Activated effector memory CD4-positive, alpha-beta T cell treated with Interleukin-2 at 50 U/mL for 16 hours (primary cell): ENCODE measurements at places on chromosomes 7 and 10.

DNA sequence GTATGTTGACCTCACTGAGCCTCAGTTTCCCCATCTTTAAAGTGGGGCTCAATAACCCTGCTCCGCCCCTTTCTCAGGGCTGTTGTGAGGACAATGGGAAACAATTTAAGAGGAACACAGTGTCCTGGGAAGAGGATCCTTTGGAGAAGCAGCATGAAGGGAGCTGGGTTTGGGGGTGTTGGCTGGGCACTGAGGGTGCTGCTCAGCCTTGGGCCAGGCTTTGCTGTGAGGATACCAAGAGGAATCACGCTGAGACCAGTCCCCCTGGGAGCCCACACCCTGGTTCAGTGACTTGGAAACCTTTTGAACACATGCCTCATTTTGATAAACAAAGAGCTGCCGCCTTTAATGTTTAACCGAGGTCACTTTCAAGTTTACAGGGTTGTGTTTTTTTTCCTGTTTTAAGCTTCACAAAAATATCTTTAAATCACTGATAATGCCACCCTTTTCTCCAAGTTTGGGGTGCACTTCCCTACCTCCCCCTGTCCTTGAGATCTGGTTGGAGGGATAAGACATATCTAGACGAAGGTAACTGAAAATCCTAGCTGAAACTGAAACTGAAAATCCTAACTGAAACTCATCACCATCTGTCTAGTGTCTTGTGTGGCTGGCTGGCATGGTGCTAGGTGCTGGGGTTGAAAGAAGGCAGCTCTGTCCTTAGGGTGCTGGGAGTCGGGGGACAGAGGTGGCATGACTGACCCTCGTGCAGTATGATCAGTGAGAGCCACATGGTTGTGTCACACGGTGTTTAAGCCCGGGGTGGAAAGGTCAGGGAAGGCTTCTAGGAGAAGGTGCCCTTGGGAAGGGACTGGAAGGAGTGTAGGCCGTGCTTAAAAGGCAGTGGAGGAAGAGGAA is 27.7 kb downstream of the ZNF775 start:
- no peak for DNase-seq

GRCh38 chr10:125291836-125292235 is 131.5 kb upstream of the CTBP2 start:
- no peak for DNase-seq

DNA sequence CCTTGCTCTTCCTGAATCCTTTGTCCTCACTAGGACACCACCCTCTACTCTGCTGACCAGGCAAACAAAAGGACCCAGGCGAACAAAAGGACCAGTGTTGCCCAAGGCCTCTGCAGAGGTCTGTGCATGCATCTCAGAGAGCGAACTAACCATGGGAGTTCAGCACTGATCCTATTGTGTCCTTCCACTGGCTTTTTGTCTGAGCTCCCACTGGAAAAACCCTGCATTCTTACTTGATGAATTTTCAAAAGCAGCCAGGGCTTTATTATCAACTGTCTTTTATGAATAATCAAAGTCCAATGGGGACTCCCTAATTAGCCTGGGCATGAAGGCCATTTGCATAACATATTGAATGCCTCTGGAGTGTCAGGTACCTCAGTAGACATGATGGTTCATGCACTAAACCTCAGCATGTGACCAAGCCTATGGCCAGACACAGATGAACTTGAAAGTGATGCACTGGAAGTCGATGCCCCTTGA is 140.6 kb downstream of the KCNMA1 start:
- DNase-seq, result no peak

DNA sequence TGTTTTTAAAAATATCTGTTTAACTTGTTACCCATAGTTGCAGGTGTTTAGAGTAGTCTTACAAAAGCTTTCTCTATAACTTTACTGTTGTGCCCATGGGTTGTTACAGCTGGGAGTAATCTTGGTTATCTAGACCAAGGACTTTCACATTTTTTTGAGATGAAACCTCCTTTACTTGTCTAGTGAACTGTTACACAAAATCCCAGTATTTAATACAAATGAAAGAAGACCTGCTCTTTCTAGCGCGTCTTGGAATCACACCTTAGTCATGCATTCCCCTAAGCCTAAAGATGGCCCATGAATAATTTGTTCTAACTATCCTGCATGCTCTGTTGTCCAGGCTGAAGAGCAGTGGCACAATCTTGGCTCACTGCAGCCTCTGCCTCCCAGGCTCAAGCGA is 38.0 kb downstream of the CSGALNACT2 start:
- DNase-seq, result no peak

DNA sequence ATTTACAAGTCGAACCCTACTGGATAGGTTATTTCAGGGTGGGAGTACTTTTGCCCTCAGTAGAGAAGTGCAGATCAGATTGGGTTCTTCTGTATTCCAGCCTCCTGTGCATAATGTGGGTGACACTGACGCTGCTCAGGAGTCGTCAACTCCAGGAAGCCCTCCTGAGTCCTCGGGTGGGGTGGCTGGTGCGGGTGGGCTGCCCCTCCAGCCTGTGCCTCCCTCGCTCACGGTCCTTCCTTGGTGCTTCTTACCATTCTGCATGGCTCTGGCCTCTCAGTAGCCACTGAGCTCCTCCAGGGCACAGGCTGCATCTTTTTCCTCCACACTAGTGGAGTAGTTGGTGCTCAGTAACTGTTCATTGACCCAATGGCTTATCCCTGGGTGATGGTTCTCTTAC is 4.3 kb downstream of the CDH23 start:
- DNase-seq, result no peak

- DNase-seq, result no peak
These were observed 73.1 kb upstream of the PDE1C start for GRCh38 chr7:32143301-32143700.

- DNase-seq, result no peak
These were observed 85.5 kb upstream of the PDE1C start for GRCh38 chr7:32155712-32156111.
